ENCODE measurements at places on chromosomes 1 and 21. TPM values are rescaled to one million over a fixed set of nuclear protein-coding genes. Genes with fewer than 3 reads are reported as not detected.

The GJC2 gene
- total RNA-seq = 4.7 TPM

The LCE1E gene
- not detected for total RNA-seq

The AK4 gene
- 4.3 TPM for total RNA-seq

The RYR2 gene
- total RNA-seq = not detected

The KIF26B gene
- 1.3 TPM for total RNA-seq

The PAQR6 gene
- total RNA-seq = 0.60 TPM

The DONSON gene
- total RNA-seq = 10.1 TPM

The NT5C1A gene
- not detected for total RNA-seq

The CA6 gene
- total RNA-seq = not detected

The SPRR5 gene
- not detected for total RNA-seq

The LAPTM5 gene
- under 0.01 TPM for total RNA-seq

The MAP1LC3C gene
- 0.77 TPM for total RNA-seq

The FAM167B gene
- total RNA-seq = 0.47 TPM

The DCDC2B gene
- not detected for total RNA-seq

The ARF1 gene
- total RNA-seq = 203 TPM

The SPRR2B gene
- total RNA-seq = not detected

The RAVER2 gene
- total RNA-seq = 3.0 TPM

The SLC9C2 gene
- total RNA-seq = not detected

The PIP5K1A gene
- 38.6 TPM for total RNA-seq

The MCOLN3 gene
- 6.9 TPM for total RNA-seq

The RBM11 gene
- not detected for total RNA-seq

The TFF3 gene
- total RNA-seq = 0.95 TPM

The ATP1B1 gene
- total RNA-seq = 4.7 TPM

The TSPAN1 gene
- total RNA-seq = not detected

The SLAMF8 gene
- not detected for total RNA-seq
